Stimulated activated CD4-positive, alpha-beta T cell treated with anti-CD3 and anti-CD28 coated beads, Interleukin-4, amount 100 ng/mL, for 24 hours (primary cell): ENCODE measurements at places on chromosomes 12 and 14.

GRCh38 chr14:66069830-66070541 is 416.2 kb upstream of the CCDC196 start:
- no peak for DNase-seq

DNA sequence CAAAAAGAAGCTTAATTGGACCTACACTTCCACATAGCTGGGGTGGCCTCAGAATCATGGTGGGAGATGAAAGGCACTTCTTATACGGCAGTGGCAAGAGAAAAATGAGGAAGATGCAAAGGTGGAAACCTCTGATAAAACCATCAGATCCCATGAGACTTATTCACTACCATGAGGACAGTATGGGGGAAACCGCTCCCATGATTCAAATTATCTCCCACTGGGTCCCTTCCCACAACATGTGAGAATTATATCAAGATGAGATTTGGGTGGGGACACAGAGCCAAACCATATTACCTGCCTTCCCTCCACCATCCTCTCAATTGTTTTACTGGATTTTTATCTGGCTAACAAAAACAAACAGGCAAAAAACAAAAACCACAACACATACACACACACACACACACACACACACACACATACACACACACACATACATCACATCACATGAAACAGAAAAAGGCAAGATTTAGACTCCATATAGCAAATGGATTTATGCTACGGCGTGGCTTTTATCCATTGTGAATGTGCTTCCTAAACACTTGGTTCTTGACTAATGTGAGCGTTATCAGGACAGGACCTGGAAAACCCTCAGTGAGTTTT is 66.7 kb downstream of the ZFP36L1 start:
- DNase-seq: no peak

GRCh38 chr14:46279776-46280175 is 371.8 kb downstream of the RPL10L start:
- no peak for DNase-seq

- DNase-seq: no peak
These were observed 24.0 kb downstream of the ADGRD1 start for GRCh38 chr12:130977743-130978095.

DNA sequence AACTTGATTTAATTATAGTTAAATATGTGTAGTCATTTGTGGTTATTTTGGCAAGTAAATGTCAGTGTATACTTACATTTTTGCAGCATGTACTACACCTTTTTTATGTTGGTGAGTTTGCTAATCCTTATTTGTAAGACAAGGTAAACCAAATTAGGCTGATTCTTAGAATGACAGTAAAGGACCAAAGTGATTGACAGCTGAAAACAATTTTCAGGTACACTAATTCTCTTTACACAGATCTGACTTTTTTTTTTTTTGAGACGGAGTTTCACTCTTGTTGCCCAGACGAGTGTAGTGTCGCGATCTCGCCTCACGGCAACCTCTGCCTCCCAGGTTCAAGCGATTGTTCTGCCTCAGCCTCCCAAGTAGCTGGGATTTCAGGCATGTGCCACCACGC is 8.4 kb downstream of the SLC25A3 start:
- DNase-seq: no peak

- DNase-seq: no peak
These were observed 250.5 kb downstream of the DPF3 start for GRCh38 chr14:72643317-72643801.

DNA sequence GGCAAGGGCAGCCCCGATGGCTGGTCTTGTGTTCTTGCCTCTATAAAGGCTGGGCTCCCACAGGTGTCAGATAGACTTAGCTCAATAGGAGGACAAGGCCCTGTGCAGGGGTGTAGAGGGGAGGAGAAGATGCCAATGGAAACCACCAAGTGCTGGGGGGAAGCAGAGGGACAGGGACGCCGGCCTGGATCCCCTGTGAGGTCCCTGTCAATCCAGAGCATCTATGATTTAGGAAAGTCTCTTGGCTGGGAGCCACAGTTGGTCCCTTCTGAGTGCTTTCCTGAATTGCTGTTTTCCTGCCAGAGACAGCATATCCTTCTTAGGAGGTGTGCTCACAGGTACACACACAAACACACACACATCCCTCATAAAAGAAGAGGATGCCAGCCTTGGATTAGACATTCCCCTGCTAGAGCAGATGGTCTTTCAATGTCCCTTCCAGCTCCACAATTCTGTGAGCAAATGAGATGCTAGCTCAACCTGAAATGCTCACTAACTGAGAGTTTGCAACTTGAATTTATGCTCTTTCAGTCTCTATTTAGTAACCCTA is 62.7 kb downstream of the TTC7B start:
- no peak for DNase-seq

DNA sequence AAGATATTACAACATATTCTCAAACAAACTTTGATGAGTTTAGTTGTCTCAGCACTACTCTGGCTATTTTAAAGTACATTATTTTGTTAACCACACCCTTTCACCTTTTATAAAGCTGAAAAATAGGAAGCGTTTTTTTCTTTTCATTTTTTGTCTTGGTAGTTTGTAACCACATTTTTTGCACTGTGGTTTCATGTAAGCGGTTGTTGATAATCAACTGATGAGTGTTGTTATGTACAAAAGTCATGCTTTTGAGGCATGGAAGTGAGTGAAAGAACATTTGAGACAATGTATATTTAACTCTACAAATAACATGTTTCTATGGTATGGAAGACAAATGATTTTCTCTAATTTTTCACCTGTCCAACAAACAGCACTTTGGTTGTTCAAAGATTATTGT is 52.1 kb upstream of the ATP2B1 start:
- no peak for DNase-seq

DNA sequence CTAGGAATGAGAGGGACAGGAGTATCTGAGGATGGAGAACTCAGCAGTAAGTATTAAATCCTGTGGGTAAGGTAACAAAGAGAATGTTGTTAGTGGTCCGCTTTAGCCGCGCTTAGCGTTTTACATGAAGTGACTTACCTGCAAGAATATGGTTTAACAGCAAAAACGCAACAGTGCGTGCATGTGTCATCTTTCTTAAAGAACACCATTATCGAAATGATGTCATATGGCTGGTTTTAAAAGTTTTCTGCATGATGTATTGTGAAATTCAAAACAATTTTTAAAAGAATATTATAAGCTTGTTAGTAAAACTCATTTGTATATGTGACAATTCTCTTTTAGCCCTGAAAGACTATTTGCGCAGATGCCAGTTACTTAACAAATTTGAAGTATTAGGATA is 1.7 kb downstream of the LEMD3 start:
- DNase-seq: no peak

DNA sequence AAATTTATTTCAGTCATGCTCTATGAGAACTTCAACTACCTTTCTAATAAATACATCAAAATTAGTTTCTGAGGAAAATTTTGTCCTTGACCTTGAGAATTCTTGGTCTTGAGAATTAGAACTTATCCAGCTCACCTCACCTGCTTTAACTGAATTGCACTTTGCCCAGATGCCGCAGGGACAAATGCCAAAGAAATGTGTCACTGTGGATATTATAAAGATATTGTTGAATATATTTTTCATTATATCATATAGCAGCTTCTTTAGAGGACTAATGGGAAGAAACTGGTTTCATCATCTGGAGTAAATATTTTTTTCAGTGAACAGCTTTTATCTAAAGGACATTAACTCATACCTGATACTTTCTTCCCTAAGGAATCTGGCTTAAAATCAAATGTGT is 54.1 kb downstream of the LRP6 start:
- DNase-seq: no peak

DNA sequence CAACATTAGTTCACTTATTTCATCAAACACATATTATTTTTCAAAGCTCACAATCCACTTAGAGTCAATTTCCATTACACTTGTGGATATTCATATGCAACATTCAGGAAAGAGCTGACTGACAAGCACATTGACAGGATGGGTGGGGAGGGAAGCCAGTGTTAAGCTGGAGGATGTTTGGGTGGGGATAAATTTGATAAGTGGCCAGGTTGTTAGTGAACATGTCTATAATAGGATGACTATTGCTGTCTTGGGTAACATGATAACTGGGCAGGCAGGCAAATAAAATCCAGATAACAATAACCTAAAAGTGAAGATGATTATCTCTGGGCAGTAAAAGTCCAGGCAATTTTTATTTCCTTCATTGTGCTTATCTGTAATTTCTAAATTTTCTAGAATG is 73.8 kb upstream of the OSBPL8 start:
- DNase-seq: no peak

DNA sequence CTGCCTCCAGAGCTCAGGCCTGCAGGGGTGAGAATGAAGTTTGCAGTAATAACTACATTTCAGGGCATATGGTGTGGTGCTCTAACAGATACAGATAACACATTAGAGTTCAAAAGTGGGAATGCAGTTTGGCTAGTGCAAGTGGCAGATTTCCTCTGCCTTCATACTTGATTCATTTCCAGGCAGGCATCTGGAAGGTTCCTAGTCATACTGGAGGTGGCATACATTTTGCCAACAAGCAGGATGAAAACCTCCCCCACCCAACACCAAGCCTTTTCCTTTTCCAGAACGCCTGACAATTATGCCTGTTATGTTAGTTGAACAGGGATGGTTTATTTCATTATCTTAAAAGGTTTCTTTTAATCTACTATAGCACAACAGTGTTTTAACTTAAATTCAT is 24.3 kb downstream of the VTI1B start:
- DNase-seq: no peak

DNA sequence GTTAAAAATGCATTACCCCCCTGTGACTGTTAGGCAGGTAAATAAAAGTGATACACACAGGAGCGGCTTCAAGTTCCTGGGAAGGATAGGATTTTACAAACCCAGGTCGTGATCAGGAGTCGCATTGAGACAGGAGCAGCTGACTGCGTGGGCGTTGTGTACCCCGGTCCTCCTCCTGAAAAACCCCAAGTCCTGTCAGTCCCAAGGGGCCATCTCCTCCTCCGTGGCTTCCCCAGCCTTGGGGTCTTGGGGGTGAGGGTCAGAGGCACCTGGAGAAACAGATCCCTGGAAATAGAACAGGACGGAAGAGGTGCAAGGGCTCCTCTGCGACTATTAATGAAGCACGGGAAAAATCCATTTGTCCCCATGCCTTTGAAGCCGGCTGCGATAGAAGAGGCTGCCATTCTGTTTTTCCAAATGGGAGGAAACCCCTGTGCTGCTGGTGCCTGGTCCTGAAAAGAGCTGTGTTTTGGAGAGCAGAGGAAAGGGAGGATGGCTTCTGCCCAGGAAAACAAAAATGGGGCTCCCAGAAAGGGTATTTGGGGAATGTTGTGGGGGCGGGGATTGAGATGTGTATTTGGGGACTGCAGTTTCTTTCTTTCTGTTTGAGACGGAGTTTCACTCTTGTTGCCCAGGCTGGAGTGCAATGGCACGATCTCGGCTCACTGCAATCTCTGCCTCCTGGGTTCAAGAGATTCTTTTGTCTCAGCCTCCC is 143.1 kb downstream of the ZNF664 start:
- DNase-seq: no peak

DNA sequence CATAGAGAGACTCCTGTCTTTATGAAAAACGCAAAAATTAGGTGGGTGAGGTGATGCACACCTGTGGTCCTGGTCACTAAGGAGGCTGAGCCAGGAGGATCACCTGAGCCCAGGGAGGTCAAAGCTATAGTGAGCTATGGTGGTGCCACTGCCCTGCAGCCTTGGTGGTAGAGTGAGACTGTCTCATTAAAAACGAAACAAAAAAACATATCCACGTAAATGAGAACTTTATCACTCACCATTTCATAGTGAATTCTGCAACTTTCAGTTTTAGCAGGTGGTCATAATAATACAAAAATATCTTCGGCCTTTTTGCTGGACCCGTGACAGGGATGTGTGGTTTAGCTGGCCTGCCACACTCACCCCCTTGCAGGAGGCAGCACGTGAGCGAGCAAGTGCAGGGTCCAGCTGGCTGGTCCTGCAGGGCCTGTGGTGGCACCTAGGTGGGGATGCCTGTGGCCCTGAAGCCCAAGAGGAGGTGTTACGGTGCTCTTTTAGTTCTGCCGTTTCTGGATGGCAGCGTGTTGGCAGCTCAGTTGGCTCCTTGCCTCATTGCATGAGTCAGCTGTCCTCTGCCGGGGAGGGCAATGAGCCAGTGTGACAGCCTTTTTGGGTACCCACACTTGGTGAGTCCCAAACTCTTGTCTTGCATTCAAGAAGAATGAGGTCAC is 1330.7 kb upstream of the TMEM132C start:
- DNase-seq: no peak

DNA sequence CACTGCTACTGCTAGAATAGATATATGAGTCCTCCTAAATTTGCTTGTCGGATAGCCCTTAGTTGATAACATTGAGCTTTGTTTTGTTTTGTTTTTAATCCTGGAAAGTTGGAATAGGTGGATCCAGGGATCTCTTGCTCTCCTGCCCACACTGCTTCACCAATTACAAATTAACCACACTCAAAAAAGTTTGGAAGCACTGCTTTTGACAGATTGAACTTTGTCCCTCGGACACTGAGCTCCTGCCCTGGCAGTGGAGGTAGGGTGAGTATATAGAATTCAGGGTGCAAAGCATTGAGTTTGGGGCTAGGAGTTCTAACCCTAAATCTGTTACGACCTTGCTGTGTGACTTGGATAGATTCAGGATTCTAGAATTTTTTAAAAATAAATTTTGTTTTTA is 15.1 kb upstream of the SYNDIG1L start:
- DNase-seq: no peak

DNA sequence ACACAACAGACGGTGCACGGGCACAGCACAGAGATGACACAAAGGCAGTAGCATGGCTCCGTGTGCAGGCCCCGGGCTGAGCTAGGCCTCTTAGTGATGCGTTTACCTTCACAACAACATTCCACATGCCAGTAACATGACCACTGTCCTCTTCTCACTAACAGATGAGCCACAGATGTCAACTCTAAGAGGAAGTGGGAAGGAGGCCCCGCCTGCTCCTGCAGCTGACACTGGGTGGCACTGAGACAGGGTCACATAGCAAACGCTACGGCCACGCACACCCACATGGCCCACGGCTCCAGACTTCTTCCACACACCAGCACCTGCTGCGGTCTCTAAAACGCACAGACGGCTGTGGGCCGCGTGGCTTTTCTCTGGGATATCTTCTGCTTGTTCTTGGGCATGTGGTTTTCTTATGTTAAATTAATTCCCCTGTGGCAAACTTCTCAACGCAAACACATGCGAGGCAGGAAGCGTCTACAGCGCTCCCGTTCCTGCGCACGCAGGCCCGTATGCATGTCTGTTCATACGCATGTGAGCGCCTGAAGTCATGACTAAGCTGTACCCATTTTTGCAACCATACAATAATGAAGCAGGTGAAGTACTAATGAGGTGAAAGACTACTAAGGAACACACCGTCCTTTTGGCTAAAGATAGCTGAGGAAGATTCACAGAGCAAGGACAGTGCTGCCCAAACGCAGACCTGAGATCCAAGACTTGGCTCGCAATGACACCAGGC is 26.8 kb downstream of the AMN start:
- peak; percentile 26 for DNase-seq

DNA sequence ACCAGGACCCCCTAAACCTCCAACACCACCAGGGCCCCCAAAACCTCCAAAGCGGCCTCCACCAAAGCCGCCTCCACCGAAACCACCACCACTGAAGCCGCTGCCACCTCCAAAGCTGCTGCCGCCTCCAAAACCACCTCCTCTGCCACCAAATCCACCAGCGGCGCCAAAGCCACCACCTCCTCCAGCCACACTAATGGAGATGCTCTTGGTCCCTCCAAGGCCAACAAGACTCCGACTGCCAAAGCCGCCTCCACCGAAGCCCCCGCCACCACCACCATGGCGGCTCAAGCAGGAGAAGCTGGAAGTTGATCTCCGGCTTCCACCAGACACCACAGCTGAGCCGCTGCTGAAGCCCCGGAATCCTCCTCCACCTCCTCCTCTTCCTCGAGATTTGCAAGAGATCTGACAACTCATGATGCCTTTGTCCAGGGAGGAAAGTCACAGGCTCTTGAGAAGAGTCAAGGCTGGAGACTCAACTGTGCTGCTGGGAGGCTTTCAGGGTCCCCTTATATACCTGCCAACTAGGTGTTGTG is at the start of gene KRT2:
TSS of gene KRT2 (minus strand) at position 486 of the 536 bp plus-strand sequence. CDS start at position 417, 69 bp downstream.
- no peak for DNase-seq
